Stomach (tissue), 19 donors: ENCODE measurements at places on chromosomes 2 and 18.
A peak's percentile ranks its signal among the peaks of the same experiment; 100 is the strongest.

GRCh38 chr2:72673279-72673678 is 152.6 kb downstream of the EXOC6B start:
- DNase-seq = no peak

DNA sequence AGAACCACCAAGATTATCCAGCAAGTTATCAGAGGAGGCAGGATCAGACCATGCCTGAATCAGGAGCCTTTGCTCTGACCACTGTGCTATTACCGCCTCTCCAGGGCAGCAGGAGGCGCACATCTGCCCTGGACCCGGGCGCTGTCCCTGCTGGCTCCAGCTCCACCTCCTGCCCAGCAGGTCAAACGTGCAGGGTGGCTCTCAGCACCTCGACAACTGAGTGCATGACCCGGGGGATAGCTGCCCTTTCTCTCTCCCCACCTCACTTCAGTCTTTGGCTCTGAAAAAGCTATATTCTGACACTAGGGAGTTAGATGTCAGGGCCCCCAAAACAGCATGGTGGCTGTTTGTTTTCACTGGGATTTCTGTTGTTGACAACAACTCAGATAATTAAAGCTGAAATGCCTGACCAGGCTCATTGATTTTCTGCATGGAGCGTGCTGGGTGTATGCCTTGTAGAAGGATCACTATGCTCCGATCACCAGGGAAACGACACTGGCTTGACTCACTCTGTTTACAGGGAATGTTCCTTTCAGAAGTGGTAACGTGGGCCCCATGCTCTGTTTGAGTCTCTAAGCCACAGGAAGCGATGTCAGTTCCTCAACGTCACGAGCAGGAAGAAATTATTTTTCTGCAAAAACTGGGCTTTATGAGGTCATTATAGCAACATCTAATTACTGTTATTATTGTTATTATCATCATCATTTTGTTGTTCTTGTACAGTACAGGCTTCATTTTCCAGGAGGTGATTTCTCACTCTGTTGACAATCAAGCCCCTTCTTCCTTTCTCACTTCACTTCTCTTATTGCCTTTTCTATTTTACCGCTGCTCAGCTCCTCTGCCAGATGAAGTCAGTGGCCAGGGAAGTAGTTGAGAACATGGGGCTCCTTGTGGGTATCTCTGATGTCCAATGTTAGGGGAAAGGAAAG is 125.6 kb downstream of the PLB1 start:
- DNase-seq = peak; percentile 97

- DNase-seq = peak; percentile 26
Measured at GRCh38 chr2:105929516-105929915, 184.8 kb downstream of the NCK2 start.

- no peak for DNase-seq
Measured at GRCh38 chr2:226693521-226693920, 106.1 kb downstream of the IRS1 start.

DNA sequence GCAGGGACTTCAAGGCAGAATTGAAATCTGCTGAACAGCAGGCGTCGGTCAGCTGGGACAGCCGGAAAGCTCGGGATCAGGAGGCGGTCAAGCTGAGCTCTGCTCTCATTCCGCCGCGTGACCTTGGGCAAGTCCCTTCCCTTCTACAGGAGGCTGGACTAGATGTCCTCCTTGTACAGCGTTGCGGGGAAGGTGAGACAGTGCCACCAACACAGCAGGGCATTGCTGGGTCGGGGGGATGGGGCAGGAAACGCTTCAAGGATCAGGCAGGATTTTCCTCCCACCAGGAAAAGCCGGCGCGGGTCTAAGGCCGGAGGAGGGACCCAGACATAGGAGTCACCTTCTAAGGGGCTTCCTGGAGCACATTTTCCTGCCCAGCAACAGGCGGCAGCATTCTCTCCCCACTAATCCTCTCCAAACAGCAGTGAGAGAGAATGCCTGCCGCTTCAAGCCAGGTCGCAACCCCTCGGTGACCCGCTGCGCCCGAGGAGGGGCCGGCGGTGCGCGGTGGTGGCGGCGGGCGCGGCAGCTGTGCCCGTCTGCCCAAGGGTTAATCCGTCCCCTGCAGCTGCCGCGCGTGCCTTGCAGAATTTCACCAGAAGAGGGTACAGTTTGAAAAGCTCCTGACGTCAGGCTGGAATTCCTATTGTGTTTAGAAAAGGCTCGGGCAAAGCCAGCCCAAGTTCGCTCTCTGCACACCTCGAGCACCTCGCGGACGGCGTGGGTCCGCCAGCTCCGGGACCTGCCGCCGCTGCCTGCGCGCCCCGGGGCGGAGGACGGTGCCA is at the start of gene KCNF1:
TSS of gene KCNF1 (plus strand) at position 644 of the 785 bp plus-strand sequence. CDS start 493 bp downstream, outside the sequence.
- DNase-seq = peak; percentile 85

DNA sequence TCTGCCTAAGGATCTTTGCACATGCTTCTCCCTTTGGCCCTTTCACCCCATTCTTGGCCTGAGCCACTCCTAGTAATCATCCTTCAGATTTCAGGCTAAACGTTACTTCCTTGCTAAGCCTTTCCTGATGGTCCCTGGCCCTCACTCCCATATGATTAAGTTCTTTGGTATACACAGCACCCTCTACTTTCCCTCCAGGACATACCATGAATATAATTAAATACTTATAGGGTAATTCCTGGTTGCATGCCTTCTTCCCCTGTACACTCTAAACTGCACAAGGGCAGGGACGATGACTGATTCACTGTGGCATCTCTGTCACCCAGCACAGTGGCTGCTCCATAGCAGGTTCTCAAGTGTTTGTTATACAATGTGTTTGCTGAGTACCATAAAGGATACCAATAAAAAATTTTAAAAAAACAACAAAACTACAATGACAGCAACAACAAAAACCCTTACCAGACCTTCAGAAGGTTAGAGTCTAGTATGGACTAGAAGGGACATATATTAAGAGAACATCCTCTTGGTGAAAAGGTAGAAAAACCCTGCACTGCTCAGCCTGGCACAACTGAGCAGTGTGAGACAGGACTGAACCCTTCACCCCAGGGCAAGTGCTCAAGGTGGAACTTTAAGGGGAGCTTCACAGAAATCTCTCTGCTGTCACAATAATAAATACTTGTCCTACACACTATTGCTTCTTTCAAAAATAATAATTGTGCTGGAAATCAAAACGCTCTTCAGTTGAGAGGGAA is 76.2 kb downstream of the AAK1 start:
- DNase-seq = no peak

GRCh38 chr18:51442012-51442411 is 244.5 kb upstream of the MEX3C start:
- DNase-seq = no peak

DNA sequence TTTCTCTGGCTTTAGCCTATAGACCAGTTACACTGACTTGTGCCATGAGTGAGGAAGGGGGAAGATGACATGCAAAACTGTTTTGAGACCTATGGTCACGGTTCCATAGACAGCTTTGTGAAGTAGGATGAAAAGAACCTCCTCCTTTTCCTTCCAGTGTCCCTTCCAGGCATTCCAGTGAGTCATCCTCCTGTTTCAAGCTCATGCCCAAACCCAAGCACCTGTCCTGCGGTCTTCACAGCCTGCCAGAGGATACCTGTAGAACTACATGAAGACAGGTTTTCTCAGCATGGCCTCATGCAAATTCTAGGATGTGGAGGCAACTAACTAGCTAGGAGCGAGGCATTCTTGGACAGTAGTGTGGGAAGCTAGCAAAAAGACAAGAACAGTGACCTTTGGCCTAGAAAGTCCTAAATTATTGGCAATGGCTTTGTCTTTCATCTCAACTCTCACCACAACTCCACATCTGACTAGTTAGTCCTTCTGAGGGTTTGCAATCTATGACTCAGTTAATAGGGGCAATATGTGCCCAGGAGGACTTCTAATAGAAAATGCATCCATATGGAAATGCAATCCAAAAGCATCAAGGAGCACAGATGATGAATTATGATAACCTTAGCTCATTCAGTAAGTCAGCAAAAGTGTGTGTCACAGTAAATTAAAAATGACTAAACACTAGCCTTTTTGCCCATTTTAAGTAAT is 154.7 kb downstream of the RBM43 start:
- no peak for DNase-seq

DNA sequence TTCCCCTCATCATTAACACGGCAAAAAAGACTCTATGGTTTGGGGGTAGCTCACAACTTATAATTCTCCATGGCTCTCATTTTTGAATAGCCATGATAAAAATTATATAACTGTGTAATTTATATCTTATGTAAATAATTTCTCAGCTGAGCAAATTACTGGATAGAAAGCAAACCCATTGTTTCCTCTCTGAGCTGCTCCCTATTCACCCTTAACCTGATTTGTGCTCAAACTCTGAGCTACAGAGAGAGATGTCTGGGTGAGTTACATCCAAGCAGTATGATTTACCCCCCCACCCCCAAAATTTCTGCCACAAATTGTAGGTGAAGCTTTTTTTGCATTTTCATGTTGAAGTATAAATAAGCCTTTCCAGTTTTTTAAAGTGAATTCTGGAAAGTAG is 123.7 kb downstream of the TFCP2L1 start:
- no peak for DNase-seq

DNA sequence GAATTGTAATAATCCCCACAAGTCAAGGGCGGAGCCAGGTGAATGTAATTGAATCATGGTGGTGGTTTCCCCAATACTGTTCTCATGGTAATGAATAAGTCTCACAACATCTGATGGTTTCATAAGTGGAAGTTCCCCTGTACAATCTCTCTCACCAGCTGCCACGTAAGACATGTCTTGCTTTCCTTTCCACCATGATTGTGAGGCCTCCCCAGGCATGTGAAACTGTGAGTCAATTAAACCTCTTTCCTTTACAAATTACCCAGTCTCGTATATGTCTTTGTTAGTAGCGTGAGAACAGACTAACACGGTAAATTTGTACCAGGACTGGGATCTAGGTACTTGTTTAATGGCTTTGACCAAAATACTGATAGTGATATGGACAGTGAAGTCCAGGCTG is 744.3 kb upstream of the REG3G start:
- no peak for DNase-seq

GRCh38 chr2:29759360-29759759 is 162.0 kb downstream of the ALK start:
- DNase-seq = no peak

DNA sequence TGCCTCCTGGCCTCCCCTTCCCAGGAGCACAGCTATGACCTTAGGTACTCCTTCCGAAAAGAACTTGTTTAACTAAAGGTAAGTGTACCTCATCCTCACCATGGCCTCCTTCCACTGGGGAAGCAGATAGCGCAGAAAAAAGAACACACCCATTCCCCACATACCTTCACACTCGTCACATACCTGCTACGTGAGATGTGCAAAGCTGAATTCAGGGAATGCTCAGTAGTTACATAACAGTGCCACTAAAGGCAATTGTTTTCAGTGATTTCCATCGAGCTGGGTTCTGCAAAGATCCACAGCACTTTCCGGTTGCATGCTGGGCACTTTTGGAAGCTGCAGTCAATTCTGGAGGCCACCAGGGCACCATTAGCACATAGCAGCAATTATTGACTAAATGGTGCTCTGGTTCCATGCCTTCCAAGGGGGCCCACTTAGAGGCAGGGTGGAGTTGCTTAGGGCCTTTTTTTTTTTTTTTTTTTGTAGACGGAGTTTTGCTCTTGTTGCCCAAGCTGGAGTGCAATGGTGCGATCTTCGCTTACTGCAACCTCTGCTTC is 41.0 kb downstream of the PAX8 start:
- DNase-seq = no peak

GRCh38 chr2:169746240-169746639 is 12.6 kb downstream of the KLHL23 start:
- no peak for DNase-seq

DNA sequence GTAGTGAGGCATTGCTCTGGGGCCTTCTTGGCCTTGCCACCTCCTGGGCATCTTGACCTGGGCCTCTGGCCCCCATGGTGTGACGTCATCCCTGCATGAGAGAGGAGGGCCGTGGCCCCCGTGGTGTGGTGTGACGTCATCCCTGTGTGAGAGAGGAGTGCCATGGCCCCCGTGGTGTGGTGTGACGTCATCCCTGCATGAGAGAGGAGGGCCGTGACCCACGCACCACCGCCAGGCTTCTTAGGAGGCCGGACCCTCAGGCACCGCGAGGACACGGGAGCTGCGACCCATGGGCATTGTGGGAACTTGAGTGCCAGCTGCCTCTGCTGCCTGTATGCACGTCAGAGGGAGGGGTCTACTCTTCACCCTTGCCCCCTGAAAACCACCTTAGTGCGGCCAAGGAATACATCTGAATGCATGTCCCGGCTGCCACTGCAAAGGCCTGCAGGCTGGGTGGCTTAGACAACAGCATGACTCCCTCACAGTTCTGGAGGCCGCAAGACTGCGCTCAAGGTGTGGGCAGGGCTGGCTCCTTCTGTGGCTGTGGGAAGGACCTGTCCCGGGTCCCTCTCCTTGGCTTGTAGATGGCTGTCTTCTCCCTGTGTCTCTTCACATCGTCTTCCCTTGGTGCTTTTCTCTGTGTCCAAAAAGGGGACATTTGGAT is 20.8 kb upstream of the OTOS start:
- no peak for DNase-seq

GRCh38 chr18:76621782-76622495 is 126.9 kb upstream of the ZNF516 start:
- peak; percentile 53 for DNase-seq

GRCh38 chr2:191218292-191218898 is 26.8 kb upstream of the MYO1B start:
- DNase-seq = peak; percentile 84

- no peak for DNase-seq
Measured at GRCh38 chr2:239322416-239323086, 78.3 kb downstream of the HDAC4 start.

- DNase-seq = no peak
Measured at GRCh38 chr18:58793361-58793760, 71.3 kb upstream of the ZNF532 start.

GRCh38 chr18:49692906-49693716 is 120.2 kb downstream of the ACAA2 start:
- no peak for DNase-seq

GRCh38 chr2:28557389-28558131 is 61.7 kb downstream of the PLB1 start:
- DNase-seq = no peak

- DNase-seq = no peak
Measured at GRCh38 chr2:85780316-85781012, 26.7 kb downstream of the ATOH8 start.

GRCh38 chr2:24047703-24048033 is 477 bp upstream of the WDCP start:
- DNase-seq = no peak

GRCh38 chr2:144310889-144311608 is 208.9 kb downstream of the ZEB2 start:
- no peak for DNase-seq
